ENCODE measurements at places on chromosomes 4 and X.

- DNase-seq, result no peak
Observed at GRCh38 chr4:88820698-88821415, 123.2 kb upstream of the NAP1L5 start.

DNA sequence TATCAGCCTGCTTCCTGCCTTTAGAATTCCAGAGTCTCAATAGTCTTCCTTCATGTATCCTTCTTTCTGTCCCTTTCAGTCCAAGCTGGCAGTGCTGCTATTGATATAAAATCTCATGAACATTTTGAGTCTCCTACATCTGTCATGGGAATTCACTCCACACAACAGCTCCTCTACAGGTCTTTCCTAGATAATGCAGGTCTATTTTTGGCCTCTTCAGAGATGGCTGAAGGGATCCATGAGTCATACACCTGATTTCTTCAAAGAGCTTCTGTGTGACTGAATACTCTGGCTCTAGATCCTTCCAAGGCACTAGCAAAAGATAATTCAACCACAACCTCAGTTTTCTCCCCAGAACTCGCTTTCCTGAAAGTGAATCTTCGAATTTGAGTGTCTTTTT is 115.4 kb downstream of the STPG2 start:
- DNase-seq, result no peak

GRCh38 chr4:14345356-14345775 is 656.9 kb upstream of the CPEB2 start:
- no peak for DNase-seq

DNA sequence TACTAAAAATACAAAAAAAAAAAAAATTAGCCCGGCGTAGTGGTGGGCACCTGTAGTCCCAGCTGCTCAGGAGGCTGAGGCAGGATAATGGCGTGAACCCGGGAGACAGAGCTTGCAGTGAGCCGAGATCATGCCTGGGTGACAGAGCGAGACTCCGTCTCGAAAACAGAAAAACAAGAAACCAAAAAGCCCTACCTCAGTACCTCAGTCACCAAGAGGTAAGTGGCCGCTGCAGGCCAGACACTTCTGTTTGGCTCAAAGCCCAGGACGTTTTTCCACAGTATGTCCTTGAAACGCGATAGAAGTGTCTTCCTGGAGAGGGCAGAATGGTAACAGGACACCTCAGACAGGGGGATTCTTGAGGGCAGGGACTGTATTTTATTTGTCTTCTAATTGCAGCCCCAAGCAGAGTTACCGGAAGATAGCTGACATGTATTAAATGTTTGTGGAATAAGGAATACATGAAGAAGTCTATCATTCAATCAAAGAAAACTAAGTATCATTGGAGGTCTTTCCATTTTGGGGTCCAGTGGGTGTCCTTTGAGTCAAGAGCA is 63.6 kb downstream of the CLNK start:
- no peak for DNase-seq

GRCh38 chrX:40152741-40153344 is 55.1 kb upstream of the BCOR start:
- peak; percentile 62 for DNase-seq

GRCh38 chr4:98517218-98518021 is 141.0 kb downstream of the TSPAN5 start:
- DNase-seq, result no peak

DNA sequence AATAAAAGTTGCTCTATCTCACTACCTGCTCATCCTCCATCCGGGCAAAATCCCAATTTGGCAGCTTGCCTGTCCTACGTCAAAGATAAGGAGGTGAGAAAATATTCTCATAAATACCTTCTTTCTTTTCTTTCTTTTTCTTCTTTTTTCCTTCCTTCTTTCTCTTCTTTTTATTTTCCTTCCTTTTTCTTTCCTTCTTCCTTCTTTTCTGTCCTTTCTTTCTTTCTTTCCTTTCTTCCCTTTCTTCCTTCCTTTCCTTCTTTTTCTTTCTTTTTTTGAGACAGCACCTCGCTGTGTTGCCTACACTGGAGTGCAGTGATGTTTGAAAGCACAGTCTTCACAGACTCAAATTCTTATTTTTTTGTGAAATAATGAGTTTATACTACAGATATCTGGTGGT is 38.6 kb upstream of the NKAP start:
- DNase-seq, result no peak

DNA sequence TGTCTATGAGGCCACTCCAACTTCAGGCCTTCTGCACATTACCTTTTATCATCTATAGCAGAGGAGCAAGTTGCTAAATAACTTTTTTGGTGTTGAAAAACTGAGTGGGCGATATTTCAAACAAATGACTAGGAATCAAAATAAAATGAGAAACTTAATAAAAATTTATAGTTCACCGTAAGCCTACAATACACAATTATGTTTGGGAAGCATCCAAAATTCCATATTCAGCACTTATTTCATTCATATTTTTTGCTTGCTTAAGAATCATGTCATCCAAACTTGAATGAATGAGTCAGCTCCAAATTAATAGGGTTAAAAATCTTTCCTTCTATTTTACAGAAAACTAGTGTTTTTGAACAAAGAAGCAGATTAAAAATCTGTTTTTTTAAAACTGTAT is 119.1 kb downstream of the SH3RF1 start:
- DNase-seq, result no peak

GRCh38 chr4:15451181-15451865 is 18.4 kb upstream of the CC2D2A start:
- DNase-seq, result no peak

GRCh38 chr4:5472160-5472591 is 236.2 kb downstream of the EVC2 start:
- DNase-seq, result no peak

DNA sequence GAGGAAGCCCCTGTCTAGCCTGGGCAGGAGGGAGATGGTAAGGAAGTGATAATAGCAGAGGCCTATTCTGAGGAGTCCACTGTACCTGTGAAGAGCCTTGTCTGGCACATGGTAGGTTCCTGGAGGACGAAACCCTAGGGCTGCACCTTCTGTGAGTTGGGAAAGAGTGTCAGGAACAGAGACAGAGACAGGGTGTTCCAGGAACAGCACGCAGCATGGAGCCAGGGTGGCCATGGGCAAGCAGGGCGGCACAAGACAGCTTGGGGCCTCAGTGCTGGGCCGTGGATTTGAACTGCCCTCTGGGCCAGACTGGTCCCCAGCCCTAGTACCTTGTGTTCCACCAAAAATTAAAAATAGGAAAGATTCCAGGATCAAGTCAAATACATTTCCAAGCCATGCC is 272.5 kb downstream of the EVC2 start:
- DNase-seq, result no peak

GRCh38 chr4:145626623-145626982 is 7.4 kb downstream of the MMAA start:
- no peak for DNase-seq

DNA sequence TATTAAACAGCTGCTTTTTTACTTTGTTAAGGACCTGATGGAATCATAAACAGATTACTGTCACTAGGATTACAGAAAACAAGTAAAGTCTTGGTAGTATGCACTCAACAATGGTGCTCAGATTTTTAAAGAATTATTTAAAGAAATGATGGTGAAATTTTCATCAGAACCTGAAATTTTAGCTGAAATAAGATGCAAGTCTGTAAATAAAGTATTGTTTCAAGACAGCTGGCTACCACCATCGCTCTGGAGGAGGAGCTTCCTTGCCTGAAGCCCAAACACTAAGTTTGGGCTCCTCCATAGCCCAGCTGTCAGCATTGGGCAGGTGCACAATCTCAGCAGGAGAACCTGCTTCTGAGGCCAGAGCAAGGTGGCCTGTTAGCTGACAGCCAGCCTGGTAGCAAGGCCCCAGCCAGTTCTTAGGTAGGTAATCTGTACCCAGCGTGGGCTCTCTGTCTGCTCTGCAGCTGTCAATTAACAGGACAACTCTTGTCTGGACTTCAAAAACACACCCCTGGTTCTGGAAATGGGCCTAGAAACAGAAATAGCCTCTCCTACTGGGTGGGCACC is 4.6 kb downstream of the GAB1 start:
- no peak for DNase-seq

DNA sequence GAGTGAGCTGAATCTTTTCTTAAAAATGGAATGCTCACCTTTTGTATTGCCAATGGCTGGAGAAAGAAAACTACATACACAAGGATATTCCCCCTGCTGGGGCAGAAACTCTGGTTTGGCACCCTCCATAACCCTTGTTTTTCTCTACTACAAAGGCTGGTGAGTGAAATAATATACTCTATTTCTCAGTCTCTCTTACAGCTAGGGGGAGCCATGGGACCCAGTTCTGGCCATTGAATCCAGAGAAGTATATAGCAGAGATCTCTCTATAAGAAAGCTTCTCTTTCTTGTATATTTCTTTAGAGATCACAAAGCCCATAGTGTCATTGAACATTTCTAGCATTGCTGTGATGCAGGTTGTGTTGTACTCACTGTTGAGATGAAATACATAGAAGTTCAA is 49.8 kb downstream of the SMPX start:
- no peak for DNase-seq

- no peak for DNase-seq
Observed at GRCh38 chr4:111499706-111500105, 645.5 kb upstream of the FAM241A start.

GRCh38 chrX:13750204-13750603 is 15.7 kb downstream of the OFD1 start:
- DNase-seq, result no peak

- DNase-seq, result no peak
Observed at GRCh38 chrX:123740006-123740405, 7.2 kb upstream of the THOC2 start.

- DNase-seq, result no peak
Observed at GRCh38 chr4:128244379-128244778, 43.2 kb downstream of the PGRMC2 start.

- no peak for DNase-seq
Observed at GRCh38 chrX:21479695-21480270, 105.6 kb downstream of the CNKSR2 start.

GRCh38 chr4:47075919-47076318 is 44.6 kb downstream of the GABRB1 start:
- DNase-seq, result no peak

DNA sequence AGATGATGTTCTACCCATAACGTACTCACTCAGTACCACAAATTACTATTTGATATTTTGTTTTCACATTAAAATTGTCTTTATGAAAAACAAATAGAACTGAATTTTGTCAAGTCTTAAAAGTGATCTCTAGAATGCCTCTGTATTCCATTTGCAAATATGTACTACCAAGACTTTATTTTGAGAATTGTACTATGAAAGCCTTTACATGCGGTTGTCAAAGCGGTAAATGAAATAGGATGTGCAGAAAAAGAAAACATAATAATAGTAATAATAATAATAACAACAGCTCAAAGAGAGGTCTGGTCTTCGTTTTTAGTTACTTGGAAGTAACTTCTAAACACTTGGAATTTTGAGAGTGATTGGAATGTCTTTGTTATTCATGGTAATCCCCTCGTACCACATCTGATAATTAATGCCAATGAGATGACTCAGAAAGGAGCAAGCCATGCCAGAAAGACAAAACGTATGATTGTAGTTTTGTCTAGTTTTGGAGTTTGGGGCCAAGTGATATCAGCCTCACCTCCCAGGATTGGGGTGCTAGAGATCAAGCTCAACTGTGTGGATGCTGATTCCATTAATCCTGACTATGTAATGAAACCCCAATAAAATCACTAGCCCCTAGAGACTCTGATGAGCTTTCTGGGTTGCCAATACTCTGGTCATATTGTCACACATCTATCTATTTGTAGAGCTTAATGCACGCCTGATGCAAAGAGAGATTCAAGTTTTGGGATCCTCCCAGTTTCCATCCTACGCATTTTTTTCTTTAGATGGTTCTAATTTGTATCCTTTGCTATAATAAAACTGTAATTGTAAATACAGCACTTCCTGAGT is 20.2 kb upstream of the CTSO start:
- DNase-seq, result no peak

Measured in left colon (tissue), 2 donors.